Smooth muscle cell of the umbilical artery (primary cell): ENCODE measurements at places on chromosomes 7 and 10. TPM values are rescaled to one million over a fixed set of nuclear protein-coding genes. Genes with fewer than 3 reads are reported as not detected.

PON1 gene
- not detected in 2 replicates for total RNA-seq

HABP2 gene
- not detected in 2 replicates for total RNA-seq

SLC26A5 gene
- total RNA-seq, result not detected in 2 replicates

GSDME gene
- 62.7 and 85.9 TPM in 2 replicates for total RNA-seq

PLEKHS1 gene
- not detected in 2 replicates for total RNA-seq

CALCR gene
- total RNA-seq, result not detected in 2 replicates

KIAA1549 gene
- total RNA-seq, result 3.6 and 4.5 TPM in 2 replicates

GHRHR gene
- not detected in 2 replicates for total RNA-seq

EPO gene
- total RNA-seq, result not detected in 2 replicates

TMEM229A gene
- total RNA-seq, result not detected in 2 replicates
